ENCODE measurements at places on chromosomes 7 and 10.

DNA sequence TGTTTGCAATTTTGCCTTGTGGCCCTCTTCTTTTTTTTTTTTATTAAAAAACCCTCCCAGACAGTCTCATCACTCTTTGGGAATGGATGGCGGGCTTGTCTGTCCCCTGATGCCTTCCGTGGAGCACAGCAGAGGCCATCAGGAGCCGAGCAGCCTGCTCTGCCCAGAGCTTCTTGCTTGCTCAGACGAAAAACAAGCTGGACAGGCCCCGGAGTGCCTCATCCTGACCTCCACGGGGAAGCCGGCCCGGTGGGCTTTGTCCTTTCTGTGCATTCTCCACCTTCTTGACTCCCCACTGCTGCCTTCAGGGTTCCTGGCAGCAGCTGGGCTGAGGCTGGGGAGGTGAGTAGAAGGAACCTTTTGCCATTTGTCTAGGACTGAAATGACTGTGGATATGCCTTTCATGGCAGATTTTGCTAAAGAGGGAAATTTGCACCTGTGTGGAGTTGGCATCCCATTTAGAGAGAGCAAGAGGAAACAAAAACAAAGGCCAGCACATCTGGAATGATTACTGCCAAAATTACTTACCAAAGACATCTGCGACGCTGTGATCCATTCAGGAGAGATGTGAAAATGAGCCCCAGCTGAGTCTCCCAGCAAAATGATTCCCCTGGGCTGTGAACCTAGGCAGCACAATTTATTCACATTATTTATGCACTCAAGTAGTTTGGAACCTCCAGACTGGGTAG, 108.3 kb downstream of the AOAH start:
- DNase-seq: no peak

DNA sequence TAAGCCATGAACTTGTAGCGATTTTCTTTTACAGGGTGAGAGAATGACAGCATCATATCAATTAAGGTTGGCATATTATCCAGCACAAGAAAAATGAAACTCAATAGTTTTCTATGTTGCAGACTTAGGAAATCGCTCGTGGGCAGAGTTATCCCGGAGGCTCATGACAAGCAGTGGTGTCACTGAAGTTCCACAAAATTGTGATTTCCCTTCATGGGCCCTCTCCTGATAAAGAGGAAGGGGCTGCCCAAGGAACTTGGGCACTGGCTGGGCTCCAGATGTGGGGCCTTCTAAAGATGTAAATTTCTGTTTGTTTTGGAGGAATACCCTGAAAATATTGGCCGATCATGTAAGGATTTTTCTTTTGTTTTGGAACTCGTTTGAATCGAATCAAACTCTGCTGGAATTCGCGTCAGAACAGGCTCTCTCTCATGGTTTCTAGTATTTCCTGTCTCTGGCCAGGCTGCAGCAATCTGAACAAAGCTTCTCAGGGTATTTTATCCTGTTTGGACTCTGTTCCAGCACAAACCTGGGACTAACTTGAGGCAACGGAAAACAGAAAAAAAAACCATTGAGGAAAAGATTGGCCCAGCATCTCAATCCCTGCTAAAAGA, 340.6 kb upstream of the NRP1 start:
- peak; percentile 53 for DNase-seq

DNA sequence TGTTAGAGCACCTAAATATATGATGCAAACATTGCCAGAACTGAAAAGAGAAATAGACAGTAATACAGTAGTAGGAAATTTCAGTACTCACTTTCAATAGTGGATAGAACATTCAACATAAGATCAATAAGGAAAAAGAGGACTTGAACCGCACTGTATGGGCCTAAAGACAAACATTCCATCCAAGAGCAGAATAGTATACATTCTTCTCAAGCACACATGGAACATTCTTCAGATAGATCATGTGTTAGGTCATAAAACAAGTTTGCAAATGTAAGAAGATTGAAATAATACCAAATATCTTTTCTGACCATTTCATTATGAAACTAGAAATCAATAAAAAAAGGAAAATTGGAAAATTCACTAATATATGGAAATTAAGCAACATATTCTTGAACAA, 185.4 kb upstream of the FOXP2 start:
- no peak for DNase-seq

GRCh38 chr10:48901319-48901718, 38.3 kb downstream of the LRRC18 start:
- no peak for DNase-seq

- DNase-seq: no peak
Observed at GRCh38 chr10:48377751-48378530, 71.5 kb downstream of the MAPK8 start.

GRCh38 chr10:123485341-123485960, 180.7 kb upstream of the GPR26 start:
- no peak for DNase-seq

DNA sequence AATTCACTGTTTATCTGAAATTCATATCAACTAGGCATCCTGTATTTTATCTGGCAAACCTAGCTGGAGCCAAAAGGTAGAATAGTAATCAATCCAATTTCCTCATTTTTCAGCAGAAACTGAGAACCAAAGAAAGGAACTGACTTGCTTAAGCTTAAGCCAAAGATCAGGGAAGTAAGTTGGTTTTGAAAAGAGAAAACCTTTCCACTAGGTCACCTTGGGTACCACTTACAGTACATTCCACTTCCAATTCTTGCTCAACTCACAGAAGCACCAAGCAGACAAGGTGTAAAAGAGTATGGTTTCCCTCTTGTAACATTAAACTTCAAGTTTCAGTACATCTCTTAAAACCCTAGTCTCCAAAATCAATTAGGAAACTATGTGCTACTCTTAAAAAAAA, 79.6 kb downstream of the ZFAND4 start:
- DNase-seq: no peak

GRCh38 chr10:12777840-12778585, 223.5 kb downstream of the CCDC3 start:
- DNase-seq: no peak

DNA sequence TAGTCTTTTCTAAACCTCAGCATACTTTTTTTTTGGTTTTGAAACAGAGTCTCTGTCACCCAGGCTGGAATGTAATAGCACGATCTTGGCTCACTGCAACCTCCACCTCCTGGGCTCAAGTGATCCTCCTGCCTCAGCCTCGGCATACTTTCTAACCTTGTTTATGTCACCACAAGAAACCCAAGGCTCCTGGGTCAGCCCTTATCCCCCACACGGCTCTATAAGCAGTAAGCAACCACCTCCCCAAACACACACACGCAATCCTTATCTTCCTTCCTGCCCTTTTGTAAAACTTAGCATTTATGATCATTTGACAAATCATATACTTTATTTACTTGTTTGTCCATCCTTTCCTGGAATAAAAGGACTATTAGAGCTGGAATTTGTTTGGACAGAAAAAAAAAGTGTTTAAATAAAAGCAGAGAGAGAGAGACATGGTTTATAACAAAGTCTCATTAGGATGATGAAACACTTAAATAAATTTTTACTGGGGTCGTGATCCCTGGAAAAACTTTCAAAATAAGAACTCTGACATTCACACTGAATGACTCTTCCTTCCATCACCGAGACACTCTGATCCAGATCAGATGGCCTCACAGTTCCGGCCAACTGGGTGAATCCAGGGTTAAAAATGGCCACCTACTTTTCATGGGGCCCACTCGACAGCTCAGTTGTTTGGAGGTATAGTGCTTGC, 72.7 kb upstream of the PIK3CG start:
- DNase-seq: no peak

- DNase-seq: no peak
Observed at GRCh38 chr10:87829986-87830729, 12.1 kb upstream of the ATAD1 start.

DNA sequence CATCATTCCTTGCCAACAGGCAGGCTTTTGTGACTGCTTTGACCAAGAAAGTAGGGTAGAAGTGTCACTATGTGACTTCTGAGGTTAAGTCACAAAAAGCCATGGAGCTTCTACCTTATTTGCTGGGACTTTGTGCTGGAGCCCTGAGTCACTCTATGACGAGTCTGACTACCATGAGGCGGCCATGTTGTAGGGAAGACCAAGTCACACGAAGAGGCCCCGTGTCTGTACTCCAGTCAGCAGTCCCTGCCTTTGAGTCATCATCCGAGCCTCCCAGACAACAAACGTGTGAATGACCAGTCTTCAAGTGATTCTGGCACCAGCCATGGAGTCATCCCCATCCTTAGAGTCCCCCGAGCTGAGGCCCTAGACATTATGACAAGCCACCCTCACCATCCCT, 3.5 kb upstream of the MYL10 start:
- no peak for DNase-seq

DNA sequence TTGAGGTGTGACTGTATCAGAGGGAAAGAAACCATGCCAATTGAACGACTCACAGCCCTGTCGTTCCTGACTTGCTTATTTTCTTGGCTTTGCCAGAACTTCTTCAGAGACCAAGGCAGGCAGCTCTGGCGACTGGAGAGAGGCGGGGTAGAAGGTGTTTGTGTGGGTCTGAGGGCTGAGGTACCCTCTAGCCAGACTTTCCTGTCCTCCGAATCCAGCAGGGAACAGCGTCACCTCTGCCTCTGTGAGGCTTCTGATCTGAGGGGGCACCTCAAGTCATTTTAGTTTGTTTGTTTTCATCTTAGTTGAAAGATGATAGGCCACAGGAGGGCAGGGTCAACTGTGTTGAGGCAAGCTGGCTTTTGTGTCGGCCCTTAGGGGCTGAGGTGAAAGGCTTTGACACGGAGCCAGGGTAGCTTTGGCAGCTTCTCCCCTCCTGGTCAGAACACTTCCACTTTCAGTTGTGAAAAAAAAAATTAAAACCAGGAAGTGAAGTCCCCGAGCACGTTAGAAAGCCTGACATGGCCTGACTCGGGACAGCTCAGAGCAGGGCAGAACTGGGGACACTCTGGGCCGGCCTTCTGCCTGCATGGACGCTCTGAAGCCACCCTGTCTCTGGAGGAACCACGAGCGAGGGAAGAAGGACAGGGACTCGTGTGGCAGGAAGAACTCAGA, 1.9 kb downstream of the ACSL5 start:
- DNase-seq: no peak

GRCh38 chr10:114000457-114001010, 43.1 kb upstream of the ADRB1 start:
- DNase-seq: no peak

GRCh38 chr10:104329735-104330134, 8.5 kb downstream of the ITPRIP start:
- DNase-seq: peak; percentile 47

GRCh38 chr10:98415731-98416119, 743 bp upstream of the PYROXD2 start:
- DNase-seq: no peak

- DNase-seq: no peak
Observed at GRCh38 chr7:137258552-137258951, 85.0 kb downstream of the PTN start.

GRCh38 chr10:53025172-53025711, 252.7 kb upstream of the MBL2 start:
- DNase-seq: no peak

GRCh38 chr7:96304573-96304972, 17.3 kb downstream of the SLC25A13 start:
- DNase-seq: no peak

DNA sequence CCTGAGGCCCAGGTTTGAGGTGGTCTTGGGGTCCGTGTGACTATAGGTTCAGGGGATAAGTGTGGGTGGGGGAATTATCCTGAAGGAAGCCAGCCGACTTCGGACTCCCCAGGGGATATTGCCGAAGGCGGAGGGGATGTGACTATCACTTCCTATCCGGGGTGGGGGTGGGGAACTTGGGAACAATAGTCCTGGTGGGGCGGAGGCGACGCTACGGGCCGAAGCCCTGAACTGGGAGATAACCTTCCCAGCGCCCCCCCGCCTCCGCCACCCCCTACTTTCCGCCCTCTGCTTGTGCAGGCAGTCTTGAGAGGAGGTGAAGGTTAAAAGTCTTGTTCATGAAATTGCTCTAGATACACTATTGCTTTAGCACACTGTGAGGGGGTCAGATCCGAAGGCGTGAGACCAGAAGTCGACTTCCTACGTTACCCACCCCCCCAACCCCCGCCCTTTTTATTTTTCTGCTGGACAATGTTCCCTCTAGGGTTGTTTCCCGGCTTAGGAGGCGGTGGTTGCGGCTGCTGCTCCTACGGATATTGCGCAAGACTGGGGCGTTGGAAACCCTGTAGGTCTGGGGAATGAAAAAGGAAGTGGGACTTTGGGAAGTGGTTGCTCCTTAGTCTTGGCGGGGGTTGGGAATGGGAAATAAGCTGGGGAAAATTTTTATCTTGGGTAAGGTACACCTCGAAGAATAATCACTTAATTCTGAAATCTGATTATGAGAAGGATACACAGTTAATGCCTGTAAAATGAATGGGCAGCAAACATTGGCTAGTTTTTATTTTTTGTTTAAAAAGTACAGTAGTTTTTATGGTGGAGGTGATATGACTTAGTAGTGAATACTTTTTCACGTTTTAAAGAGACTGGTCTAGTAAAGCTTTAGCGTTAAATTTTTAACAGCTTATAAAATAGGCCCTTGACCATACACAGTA, 1.5 kb downstream of the PTPN12 start:
- DNase-seq: peak; percentile 82

DNA sequence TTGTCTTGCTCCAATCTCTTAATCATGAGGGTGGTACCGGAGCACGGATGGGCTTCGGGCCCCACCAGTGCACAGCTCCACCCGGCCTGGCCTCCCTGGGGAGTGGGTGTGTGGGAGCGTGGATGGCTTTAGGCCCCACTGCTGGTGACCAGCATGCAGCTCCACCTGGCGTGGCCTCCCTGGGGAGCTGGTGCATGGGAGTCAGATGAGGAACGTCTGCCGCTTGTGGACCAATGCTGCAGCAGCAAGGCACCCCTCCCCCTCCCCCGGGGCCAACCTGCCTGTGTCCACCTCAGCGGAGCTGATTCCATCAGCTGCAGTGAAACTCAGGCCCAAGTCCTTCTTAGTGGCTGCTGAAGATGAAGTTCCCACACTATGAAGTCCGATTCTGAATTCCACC, 511.4 kb downstream of the PTPRN2 start:
- no peak for DNase-seq

- no peak for DNase-seq
Observed at GRCh38 chr10:98456043-98456570, 9.4 kb upstream of the HPS1 start.

DNA sequence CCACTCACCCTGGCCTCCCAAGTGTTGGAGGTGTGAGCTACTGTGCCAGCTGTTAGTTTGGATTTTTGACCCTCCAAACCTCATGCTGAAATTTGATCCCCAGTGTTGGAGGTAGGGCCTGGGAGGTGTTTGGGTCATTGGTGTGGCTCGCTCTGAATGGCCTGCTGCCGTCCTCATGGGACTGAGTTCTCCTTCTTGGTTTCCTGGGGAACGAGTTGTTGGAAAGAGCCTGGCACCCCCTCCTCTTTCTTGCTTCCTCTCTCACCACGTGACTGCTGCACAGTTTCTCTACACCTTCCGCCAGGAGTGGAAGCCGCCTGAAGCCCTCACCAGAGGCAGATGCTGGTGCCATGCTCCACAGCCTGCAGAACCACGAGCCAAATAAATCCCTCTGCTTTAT, 253.5 kb downstream of the PHTF2 start:
- DNase-seq: no peak

DNA sequence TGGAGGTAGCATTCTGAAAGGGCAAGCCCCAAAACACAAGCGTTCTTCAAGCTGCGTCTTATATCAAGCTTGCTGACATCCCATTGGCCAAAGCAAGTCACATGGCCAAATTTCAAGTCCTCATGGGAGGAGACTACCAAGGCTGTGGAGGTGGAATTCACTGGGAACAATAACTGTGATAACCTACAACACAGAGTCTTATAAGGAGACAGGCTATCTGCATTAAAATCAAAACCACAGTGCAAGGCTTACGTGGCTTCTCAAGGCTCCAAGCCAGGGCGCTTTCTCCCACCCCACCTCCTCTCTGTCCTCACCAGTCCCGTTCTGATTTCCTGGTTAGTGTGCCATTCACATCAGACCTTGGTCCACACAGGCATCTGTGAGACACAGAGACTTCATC, 39.4 kb downstream of the ADRB1 start:
- no peak for DNase-seq
